ENCODE measurements at places on chromosomes 12 and 14.

- no peak for DNase-seq
Measured at GRCh38 chr14:58699681-58700205, 62.0 kb downstream of the DACT1 start.

DNA sequence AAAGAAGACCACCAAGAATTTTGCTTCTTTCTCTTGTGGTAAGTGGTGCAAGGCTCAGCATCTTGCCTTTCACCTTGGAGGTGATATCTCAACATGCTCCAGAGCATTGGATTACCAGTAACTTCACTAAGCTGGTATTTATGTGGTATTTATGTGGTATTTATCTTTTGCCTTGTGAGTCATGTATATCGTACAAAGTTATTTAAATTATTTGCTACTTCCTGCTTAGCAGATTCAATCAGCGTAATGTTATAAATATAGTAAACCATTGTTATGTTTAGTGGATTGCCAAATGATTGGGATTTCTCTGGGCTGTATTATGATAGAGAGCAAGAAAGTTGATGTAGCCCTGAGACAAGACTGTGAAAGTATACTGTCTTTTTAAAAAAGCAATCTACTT, 366.4 kb downstream of the IPO8 start:
- no peak for DNase-seq

DNA sequence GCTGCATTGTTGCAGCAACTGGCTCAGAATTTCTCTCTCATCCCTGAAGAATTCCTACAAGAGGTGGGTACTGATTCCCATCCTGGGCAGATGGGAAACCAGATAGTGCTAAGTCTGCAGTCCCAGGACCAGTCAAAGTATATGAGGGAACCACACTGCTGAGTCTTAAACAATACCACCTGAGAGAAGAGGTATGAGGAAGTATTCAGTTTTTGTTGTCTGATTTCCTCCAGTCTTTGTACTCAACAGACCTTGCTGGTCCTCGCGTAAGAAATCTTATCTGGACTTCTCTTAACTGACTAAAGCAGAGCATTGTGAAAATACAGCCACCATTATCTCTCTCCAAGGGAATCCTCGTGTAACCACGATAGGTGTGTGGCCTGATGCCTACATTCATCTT, 3.6 kb upstream of the EDDM3A start:
- DNase-seq, result no peak

DNA sequence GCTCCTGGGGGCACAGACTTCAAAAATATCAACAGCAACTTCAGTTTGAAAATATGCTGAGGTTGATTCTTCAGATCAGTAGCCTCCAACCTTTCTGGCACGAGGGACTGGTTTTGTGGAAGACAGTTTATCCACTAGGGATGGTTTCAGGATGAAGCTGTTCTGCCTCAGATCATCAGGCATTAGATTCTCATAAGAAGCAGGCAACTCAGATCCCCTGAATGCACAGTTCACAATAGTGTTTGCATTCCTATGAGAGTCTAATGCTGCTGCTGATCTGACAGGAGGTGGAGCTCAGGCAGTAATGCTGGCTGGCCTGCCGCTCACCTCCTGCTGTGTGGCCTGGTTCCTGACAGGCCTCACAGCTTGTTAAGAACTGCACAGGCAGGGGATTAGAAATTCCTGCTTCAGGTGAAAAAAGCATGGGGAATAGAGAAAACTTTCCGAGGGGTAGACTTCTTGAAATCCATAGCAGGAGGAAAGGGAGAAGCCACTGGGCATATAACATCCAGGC, 12.8 kb downstream of the EPYC start:
- no peak for DNase-seq

DNA sequence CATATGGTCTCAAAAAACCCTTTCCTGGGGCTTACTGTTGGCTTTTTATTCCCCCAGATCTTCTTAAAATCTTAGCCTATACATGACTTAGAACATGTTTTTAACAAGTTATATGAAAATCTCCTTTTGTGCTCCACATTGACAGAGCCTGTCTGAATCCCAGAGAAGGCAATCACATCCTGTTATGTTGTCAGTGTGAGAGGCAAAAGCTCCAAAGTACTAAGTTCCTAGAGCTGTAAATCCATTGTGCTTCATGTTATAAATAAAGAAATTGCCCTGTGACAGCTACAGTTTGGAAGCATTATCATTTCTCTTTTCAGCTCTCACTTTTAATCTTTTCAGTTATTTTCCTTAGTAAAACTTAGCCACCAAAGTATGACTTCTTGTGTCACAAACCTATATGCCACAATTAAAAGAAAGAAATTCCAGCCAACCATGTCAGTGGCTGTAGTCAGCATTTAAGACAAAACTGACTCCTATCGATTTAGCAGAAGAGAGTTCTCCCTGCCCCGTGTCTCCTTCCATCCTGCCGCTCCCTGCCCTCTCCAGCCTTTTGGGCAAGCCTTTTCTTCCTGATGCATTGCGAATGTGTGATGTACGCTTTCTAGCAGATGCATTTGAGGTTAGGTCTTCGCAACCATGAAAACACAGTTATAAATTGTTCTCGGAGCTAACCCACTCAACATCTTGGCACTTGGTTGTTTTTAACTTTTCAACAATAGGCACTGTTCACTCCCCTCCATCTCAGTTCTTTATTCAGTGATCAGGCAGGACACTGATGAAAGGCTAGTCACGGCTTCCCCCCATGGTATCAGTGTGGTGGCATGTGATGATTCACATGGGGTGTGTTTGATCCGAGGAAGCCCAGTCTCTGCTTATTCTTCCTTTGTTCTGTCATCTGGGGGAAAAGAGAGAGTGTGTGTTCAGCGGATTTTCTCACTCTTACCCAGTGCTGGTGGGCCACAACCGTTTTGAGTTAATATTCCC, 143.5 kb downstream of the SSPN start:
- DNase-seq, result no peak

DNA sequence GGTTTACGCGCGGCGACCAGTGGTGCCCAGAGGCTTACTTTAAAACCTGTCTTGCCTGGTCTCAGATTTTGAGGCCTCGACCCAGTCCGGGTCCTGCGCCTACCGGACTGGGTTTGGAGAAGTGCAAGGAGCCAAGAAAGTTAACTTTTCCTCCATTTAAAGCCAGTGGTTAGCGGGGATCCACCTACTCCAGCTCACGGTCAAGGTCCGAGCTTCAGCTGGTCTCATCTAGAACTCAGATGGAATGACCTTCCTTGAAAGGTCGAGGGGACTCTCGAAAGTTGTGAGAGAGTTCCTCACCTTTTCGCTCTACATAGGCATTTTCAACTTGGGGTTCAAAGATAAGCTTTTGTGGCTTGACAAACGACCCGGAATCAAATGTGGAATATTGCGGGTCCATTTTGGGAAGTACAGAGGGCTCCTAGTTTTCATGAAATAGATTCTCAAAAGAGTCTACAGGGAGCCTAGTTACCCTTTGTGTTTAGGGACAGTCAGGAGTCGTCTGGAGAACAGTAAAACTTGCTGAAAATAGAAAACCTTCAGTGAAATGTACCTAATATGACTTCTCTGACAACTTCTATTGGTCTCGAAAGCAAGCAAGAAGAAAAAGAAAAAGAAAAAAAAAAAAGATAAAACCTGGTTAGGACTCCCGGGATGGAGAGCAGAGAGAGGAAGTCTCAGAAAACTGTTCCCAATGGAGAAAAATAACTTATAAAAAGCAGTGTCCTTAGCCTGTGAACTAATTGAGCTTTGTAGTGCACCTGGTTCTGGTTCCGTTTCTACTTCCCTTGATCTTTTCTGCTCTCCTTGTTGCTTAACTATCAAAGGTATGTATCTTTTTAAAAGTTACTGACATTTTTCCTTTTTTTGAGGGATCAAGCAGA, 1.4 kb downstream of the KCNMB4 start:
- DNase-seq, result no peak

GRCh38 chr12:107027636-107028053, 40.7 kb upstream of the MTERF2 start:
- DNase-seq, result no peak

GRCh38 chr12:68495336-68496070, 115.2 kb upstream of the RAP1B start:
- DNase-seq, result no peak

DNA sequence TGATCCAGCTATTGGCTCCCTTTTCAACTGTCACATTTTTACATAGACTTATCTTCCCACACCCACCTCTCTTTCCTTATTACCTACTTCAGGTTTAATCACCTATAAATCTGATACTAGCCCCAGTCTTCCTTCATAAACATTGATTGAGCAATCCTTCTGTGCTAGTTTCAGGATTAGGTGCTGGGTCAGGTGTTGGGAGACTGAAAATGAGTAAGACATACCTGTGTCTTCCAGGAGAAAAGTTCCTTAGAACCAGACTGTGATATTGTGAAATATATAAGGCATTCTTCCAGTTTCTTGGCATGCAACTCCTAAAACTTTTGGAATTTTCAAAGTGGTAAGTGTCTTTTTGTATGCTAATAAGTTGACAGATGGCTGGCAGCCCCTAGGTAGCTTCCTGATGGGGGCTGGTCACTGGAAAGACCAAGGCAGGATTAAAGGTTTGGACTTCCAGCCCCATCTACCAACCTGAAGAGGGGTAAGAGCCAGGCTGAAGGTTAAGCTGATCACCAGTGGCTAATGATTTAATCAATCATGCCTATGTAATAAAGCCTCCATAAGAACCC, 4.6 kb downstream of the ANO6 start:
- DNase-seq, result no peak

GRCh38 chr12:96228566-96229248, 34.5 kb downstream of the ELK3 start:
- no peak for DNase-seq

DNA sequence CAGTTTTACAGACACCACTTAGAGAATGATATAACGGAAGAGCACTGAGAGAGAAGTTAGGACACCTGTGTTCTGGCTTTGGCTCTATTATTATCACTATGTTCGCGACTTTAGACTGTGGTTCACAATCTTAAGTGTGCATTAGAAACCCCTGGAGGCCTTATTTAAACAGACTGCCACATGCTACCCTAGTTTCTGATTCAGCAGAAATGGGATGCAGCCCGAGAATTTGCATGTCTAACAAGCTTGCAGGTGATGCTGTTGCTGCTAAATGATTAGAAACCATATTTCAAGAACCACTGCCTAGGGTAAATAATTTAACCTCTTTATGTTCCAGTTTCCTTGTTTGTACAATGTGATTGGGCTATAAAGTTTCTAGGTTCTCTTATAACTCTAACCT, 3.6 kb upstream of the RAD51AP1 start:
- no peak for DNase-seq

- no peak for DNase-seq
Measured at GRCh38 chr12:81296556-81297305, 218.9 kb downstream of the ACSS3 start.

- no peak for DNase-seq
Measured at GRCh38 chr12:41453409-41453808, 265.3 kb downstream of the PDZRN4 start.

DNA sequence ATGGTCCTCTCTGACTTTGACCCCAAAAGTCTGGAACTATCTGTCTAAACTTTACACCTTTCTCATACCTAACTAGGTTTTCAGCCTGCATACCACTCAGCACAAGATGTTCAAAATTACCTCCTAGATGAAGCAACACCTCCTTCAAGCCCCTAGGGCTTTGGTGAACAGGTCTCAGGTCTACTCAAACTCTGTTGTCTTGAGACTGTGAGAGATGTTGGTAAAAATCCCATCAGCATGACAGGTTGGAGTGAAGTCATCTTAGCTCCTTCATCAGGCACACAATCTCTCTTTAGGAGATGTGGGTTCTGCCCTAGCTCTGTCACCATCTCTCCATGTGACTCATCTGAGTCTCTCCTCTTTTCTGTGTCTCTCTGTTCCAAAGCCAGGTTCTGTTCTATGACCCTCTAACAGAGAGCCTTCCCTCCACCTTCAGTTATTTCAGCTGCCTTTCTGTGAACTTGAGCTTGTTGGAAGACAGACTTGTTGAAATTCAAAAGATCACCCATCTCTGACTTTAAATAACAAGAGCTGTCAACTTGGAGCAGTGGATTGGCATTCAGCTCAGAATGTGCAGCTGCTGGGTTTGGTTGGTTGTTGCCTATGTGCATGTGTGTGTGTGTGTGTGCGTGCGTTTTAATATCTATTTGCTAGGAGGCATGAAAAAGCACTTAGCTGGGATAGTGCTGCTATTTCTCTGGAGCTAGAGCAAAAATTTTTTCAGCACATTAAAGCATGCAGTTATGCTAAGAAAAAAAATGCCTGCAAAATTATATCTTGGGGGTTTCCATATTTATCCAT, 130.7 kb downstream of the CRACR2A start:
- no peak for DNase-seq

- DNase-seq, result no peak
Measured at GRCh38 chr14:52314595-52315354, 663 bp downstream of the PTGER2 start.

DNA sequence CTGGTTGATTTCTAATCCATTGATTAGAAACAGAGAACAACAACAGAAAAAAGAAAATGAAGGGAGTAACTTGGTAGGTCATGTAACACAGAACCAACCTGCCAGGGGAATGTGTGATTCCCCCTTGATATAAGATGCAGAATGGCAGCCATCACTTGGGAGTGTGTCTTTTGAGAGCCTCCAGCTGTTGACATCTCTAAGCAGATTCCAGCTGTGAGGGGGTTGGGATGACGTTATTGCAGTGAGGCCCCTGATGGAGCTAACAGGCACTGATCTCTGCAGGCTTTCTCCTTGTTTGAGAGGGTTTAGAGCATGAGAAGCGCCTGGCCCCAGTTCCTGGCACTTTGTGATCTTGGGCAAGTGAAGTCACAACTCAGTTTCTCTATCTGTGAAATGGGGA, 124.9 kb downstream of the PELI2 start:
- DNase-seq, result no peak

- DNase-seq, result no peak
Measured at GRCh38 chr14:77498120-77498979, at the start of gene ISM2. ISM2 (minus strand) TSS chr14:77498816; CDS start chr14:77498793, 23 bp downstream.

DNA sequence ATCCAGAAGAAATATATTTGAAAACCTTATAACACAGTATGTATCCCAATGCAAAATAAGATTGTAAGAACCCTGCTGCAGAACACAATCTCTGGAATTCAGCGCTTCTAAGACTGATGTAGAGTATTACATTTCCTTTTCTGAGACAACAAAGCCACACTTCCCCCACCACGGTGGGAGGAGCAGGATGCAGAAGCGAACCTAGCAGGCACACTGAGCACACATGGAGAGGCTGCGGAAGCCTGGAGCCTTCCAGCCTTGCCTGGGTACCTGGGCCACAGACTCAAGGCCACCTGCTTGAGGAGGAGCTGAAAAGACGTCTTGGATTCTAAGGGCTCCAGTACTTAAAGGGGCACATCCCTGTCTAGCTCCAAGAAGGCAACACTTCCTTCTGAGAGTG, 46.4 kb downstream of the TCHP start:
- DNase-seq, result peak; percentile 15

- DNase-seq, result peak; percentile 14
Measured at GRCh38 chr14:65019944-65020566, 33.4 kb downstream of the FNTB start.

- no peak for DNase-seq
Measured at GRCh38 chr12:30818562-30818961, 63.8 kb upstream of the CAPRIN2 start.

- no peak for DNase-seq
Measured at GRCh38 chr14:95652690-95653089, 33.5 kb upstream of the TCL1B start.

- no peak for DNase-seq
Measured at GRCh38 chr14:99011385-99011784, 260.6 kb downstream of the BCL11B start.

- no peak for DNase-seq
Measured at GRCh38 chr12:11922361-11922760, 148.4 kb upstream of the BCL2L14 start.
